ENCODE measurements at places on chromosomes 4 and X.

GRCh38 chr4:183729430-183730328 lies 70.6 kb downstream of the TRAPPC11 start:
- DNase-seq = no peak

- DNase-seq = no peak
These were observed 48.3 kb downstream of the AMELX start for GRCh38 chrX:11341274-11342201.

DNA sequence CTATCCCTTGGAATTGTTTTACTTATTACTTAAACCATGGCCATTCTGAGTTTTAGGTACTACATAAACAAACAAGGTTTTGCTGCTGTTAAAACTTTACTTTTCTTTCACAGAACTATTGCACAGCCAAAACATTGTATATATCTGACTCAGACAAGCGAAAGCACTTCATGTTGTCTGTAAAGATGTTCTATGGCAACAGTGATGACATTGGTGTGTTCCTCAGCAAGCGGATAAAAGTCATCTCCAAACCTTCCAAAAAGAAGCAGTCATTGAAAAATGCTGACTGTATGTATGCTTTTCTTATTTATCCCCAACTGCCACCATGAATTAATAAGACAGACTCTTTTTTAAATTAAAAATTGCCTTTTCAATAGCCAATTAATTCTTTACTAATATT lies 69.8 kb downstream of the CCKAR start:
- no peak for DNase-seq

- no peak for DNase-seq
These were observed 7.9 kb upstream of the CFP start for GRCh38 chrX:47637546-47638195.

DNA sequence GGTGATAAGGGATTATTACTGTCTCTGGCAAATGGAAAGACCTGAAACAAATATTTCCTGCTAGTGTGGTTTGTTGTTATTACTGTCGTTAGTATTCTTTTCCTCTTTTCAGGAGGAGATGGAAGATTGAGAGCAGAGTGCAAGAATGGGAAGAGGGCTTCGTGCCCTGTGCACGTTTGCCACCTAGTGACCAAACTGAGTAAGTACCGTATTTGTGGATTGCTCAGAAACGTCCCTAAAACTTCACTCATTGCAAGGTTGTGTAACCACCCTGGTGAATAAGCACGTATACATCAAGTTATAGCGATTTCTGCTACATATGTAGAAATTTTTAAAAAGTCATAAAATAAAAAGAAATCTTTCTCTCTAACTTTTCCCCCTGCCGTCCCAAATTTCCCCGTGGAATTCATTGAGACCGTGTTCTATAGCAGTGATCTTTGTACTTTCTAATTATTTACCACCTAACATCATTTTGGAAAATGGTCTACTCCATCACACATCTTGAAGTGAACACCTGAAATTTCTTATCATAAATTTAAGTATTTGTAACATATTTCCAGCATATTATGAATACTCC lies 24.3 kb downstream of the LINC00632 start:
- no peak for DNase-seq

- DNase-seq = no peak
These were observed 3.1 kb downstream of the TET2 start for GRCh38 chr4:105149771-105150170.

DNA sequence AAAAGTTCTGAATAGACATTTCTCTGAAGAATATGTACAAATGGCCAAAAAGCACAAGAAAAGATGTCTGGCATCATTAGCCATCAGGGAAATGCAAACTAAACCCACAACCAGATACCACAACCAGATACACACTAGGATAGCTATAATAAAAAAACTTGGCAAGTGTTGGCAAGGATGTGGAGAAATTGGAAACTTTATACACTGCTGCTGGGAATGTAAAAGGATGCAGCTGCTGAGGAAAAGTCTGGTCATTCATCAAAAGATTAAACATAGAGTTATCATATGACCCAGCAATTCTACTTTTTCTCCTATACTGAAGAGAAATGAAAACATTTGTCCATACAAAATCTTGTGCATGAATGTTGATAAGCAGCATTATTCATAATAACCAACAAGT lies 92.3 kb downstream of the UCHL1 start:
- no peak for DNase-seq

DNA sequence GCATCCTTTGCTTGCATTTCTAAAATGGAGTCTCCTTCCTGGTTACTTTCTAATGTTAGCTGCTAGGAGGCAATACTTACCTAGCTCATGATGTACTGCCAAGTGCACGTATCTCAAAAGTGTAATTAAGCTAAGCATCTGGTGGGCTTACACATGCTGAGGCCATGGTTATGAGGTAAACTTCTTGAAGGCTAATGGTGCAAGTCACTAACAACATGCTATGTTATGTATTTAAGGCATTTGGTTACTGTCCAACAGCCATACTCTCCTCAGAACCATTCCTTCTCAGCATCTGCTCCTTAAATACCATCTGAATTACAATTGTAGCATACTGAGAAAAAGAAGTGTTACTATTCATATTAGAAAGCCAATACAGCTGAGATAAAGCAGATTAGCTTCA lies 318.6 kb upstream of the BMP3 start:
- DNase-seq = no peak

- peak; percentile 44 for DNase-seq
These were observed 78.6 kb downstream of the CAMK2D start for GRCh38 chr4:113682730-113683537.

DNA sequence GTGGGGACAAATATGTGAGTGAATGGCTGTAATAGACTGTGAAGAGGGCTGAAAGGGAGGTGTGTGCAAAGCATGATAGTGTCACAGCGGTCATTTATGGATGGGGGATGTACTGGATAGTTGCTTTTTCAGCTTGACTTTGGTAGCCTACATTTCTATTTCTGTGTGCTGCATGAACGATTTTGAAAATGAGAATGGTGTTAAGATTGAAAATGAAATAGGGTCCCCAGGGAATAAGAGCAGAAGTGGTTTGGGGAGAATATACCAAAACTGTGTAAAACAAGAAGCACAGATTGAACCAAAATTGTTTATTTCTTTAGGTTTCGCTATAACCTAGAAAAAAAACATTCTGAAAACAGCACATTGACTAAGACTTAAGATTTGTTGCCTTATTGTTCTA lies 58.8 kb upstream of the CLNK start:
- no peak for DNase-seq

GRCh38 chr4:147289181-147289580 lies 191.7 kb upstream of the EDNRA start:
- DNase-seq = no peak

DNA sequence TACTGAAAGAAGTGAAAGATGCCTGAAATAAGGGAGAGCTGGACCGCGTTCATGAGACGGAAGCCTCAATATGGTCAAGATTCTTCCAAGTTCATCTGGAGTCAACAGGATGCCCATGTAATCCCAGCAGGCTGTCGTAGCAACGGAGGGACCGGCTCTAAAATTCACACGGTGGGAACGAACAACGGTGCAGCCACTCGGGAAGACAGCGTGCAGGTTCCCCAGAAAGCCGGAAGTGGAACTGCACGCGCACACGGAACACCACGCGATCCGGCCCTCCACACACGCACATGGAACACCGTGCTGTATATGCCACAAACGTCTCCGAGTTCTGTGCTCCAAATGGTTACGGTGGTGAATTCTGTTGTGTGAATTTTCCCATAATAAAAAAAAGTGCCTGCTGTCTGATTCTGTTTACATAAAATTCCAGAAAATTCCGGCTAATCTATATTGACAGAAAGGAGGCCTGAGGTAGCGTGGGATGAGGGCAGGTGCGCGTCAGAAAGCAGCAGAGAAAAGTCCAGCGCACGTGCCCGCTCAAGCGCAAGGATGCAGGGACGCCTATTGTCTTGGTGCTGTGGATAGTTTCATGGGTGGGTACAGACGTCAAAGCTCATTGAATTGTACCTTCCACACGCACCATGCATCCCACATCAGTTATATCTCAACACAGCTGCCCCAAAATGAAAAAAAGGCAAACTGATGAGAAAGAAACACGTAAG lies 31.2 kb downstream of the PPP2R3B start:
- no peak for DNase-seq

DNA sequence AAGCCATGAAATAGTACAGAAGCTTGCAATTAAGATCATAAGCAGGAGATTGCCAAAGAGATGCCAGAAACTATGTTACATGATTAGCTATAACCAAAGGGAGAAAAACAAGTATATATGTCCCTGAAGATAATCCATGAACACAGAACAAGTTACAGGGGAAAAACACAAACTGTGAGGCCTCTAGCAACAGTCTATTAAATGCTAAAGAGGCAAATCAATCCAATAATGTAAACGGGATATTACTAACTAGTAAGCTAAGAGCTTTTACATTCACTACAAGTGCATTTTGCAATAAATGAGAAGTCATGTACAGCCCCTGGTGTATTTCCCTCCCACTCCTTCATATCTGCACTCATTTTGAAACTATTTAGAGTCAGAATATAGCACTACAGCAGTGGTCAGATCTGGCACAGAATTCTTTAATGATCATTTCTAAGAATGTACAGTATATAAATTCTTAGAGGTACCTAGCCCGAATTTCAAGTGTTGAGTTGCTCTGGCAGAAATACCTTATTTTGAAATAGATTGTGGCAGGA lies 449.8 kb upstream of the SMIM31 start:
- no peak for DNase-seq

DNA sequence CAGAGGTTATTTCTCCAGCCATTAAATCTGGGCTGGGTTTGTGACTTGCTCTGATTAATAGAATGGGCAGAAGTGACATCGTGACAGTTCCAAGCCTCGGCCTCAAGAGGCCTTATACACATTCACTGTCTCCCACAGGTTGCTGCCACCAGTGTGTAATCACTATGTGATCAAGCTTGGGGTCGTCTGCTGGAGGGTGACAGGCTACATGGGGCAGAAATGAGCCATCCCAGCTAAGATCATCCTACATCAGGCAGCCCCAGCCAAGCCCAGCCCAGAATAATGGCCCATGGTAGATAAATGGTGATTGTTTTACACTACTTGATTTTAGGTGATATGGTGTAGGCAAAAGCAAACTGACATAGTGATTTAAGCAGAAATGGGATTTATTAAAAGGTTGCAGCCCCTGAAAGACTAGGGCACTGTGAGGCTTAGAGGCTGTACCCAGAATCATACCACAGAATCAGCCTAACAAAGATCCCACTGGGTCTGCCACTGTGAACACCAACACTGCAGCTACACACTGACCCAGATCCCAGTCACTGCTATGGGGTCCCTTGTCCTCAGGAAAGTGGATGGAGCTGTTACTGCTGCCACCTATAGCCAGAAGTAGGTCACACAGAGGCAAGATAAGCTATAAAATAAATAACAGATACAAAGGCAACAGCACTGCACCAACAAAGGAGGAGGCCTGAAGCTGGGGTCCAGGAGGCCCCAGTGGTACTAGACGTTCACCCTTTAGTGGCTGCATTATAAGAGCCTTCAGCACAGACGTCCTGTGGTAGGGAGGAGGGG lies 159.6 kb upstream of the RBPJ start:
- no peak for DNase-seq
